ENCODE measurements at places on chromosomes 4 and X.

GRCh38 chr4:182425302-182425701 lies 182.1 kb downstream of the TENM3 start:
- no peak for DNase-seq

- DNase-seq, result no peak
Observed at GRCh38 chr4:52941450-52941849, 79.3 kb downstream of the RASL11B start.

- DNase-seq, result no peak
Observed at GRCh38 chr4:10736895-10737294, 52.3 kb upstream of the CLNK start.

DNA sequence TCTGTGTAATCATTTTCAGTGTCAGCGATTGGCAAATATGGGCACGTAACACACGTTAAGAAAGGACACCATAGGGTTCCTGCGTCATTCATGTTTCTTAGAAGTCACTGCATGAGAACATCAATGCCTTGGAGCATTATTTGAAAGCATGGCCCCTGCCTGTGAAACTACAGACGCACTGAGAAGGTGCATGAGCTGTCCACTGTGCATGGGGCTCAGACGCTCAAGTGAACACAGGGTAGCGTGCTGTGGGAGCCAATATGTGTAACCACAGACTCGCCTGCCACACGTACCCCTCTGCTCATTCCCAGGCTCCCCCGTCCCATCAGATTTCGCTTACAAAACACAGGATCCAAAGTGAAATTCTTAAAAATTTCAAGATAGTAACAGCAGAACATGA lies 6.5 kb downstream of the PPP2R2C start:
- DNase-seq, result no peak

DNA sequence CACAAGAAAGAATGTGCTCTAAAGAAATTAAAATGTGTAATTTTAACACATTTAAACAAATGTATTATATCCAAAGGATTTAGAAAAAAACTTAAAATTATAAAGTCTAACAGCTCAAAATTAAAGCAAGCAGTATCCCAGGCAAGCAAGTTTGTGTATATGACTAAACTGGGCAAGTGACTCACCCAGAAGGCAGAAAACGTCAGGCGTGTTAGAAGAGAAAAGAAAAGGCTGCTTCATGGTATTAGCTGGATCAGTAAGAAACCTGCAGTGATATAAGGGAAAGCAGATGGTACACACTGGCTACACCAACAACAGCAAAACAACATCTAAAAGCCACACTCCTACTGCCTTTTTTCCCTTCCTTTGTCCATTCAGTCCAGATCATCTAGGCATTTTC lies 250.6 kb upstream of the NDST3 start:
- no peak for DNase-seq

GRCh38 chr4:38230821-38231563 lies 270.8 kb downstream of the PTTG2 start:
- no peak for DNase-seq

DNA sequence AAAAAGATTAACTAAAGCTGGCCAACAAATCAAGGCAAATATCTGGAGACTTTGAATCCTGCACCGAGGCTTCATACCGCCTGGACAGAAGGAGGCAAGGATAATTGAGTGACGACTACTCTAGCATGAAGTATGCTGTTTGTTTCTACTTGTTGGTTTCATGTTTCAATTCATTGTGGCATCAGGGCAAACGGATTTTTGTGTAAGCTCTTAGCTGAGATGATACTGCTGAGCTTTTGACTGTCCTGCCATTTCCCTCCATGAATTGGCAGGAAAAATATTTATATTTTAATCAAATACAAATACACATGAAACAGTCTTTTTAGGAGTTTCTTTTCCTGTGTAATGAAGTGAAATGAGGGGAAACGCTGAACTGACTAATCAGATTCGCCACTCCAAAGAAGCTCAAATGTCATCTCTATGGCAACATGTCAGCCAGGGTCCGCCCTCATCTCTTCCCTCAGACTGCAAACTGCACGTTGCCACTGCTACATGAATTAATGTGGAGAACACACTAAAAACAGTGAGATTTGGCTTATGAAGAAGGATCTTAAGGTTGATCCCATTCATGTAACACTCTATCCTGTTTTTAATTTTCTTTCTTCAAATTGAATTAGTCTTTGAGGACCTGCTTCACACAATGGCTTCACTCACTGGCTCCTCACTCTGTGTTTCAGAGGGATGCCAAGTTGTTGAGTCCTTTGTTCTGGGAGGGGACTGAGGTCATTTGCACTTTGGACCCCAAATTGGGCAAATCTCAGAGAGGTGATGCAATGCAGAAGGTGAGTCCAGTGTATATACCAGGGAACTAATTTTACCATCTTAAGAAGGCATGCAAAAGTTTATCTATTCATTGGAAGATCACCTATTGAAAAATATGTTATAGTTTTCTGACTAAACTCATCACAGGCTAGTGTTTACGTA lies 149.6 kb upstream of the MID1 start:
- DNase-seq, result peak; percentile 52

- DNase-seq, result peak; percentile 6
Observed at GRCh38 chr4:179095585-179096221, 1653.5 kb upstream of the AGA start.

GRCh38 chr4:140137671-140138070 lies 16.3 kb downstream of the MAML3 start:
- DNase-seq, result no peak

GRCh38 chrX:148600581-148600980 lies 100.2 kb downstream of the AFF2 start:
- no peak for DNase-seq

DNA sequence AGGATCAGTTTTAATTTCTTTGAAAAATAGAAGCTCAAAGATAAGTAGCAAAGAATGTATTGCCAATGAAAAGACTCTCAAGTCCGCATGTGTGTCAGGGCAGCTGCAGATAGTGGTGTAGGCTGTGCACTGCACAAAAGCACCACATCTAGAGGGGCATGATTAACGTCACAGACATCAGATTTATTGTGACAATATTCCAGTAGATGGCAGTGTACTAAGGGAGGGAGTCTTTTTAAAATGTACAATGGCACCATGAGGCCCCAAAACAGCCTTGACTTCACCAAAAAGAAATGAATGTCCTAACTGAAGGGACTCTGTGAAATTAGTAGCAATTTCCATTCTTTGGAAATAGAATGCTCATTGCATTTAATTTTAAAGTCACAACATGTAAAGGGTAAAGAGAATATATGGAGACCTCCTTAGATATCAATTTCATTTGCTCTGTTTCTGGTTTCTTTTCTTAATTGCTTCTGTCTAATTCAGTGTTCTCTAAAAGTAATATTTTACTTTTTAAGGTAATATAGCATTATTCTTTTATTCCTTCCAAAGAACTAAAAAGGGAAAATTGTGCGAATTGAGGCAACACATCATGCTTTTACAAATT lies 98.4 kb downstream of the ZNF827 start:
- peak; percentile 74 for DNase-seq

DNA sequence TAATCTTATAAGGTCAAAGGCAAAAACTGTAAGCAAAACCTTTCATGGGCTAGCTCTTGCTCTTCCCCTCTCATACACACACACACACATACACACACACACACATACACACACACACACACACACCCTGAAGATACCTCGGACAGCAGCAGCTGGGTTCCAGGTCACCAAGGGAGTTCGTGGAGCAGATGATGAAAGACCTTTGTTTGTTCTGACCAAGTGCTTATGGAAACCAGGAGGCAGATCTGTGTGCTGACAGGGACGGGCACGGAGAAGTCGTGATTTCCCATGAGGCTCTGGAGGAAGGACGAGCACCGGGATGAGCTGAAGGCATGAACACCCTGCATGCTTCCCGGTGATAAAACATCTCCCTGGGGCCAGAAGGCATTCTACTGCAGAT lies 35.4 kb upstream of the CRMP1 start:
- no peak for DNase-seq

DNA sequence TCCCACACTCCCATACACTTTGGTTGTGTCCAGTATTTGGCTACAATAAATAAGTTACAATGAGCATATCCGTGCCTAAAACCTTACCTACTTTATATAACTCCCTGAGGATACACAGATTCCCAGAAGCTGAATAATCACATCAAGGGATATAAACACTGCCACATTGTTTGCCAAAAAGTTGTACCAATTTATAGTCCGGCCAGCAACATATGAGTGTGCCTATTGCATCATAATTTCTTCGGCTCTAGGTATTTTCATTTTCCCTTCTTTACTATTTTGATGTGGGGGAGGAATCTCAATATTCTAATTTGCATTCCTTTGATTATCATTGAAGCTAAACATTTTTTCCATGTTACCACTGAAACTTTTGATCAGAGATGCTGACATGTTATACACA lies 146.4 kb downstream of the PCDH19 start:
- no peak for DNase-seq

DNA sequence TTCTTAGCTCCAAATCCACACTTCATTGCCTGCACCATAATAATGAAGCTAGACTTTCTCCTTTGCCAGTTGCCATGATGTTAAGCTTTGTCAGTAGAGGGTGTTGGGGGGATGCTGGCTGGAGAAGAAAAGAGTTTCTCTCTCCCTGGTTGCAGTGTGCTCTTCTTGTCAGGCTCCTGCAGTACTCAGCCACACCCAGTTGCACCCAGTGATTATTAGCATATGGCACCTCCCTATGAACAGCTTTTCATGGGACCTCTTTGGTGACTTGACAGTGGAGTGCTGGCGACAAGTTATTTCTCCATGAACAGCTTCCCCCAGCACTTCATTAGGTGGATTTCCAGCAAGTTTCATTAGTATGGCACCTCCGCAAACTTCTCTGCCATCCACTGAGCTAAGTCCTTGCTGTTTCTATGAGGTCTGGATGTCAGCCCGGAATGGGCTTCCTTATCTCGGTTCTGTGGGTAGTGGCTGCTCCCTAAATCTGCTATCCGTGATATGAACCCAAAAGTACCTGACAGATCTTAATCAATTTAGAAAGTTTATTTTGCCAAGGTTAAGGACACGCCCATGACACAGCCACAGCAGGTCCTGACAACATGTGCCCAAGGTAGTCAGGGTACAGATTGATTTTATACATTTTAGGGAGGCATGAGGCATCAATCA lies 18.8 kb upstream of the OTUD4 start:
- DNase-seq, result no peak

- DNase-seq, result no peak
Observed at GRCh38 chr4:184287697-184288255, 70.1 kb upstream of the ENPP6 start.

DNA sequence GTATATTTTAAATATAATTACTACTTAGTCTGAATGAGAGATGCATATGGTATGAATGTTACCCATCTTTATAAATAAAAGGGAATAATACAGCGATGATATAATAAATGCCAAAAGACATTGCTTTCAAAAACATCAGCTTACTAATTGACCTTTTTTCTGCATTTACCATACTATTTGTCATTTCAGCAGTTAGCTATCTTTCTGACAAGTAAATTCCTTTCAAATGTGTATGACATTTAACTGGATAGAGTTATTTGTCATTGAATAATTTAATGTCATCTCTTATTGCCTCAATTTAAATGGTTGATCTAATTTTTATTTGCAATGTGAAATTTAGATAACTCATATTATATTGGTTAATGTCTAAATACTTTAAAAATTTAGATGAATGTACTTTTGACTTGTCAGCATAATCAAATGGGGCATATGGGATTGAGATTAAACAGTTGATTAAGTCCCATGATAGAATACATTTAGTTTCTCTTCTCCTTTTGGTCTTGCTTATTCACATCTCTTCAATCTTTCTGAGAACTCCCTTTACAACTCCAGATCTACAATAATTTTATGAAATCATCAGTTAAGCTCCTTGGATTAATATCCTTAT lies 350.9 kb downstream of the PCDH18 start:
- no peak for DNase-seq

GRCh38 chr4:177419434-177419833 lies 22.8 kb downstream of the AGA start:
- no peak for DNase-seq

- DNase-seq, result no peak
Observed at GRCh38 chr4:125116431-125116830, 198.3 kb upstream of the FAT4 start.

- DNase-seq, result no peak
Observed at GRCh38 chr4:122500852-122501501, 44.5 kb upstream of the IL2 start.

- peak; percentile 47 for DNase-seq
Observed at GRCh38 chr4:113849771-113850170, 88.2 kb upstream of the CAMK2D start.

DNA sequence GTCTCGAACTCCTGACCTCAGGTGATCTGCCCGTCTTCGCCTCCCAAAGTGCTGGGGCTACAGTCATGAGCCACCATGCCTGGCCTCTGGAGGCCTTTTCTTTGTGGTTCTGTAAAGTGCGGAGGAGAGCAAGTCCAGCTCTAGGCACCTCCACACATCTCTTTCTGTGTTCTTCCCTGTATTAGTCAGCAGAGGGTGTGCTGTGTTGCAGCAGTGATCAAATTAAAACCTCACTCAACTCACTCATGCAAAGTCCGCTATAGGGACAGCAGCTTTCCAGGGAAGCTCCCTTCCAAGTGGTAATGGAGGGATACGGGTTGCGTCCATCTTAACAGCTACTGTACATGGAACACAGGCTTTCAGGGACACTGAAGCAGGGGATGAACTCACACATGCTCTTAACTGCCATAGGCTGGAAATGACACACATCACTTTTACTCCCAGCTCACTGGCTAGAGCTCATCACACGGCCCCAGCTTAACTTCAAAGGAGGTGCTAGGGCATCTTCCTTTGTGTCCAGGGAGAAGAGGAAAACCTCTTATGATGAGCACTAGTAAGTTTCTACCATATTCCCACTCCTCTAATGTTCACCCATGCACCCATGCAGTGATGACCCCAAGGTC lies 36.0 kb upstream of the CCNG2 start:
- no peak for DNase-seq

- DNase-seq, result peak; percentile 49
Observed at GRCh38 chr4:100189820-100190642, at the start of gene DDIT4L. Gene DDIT4L (minus strand): TSS chr4:100190468. CDS start chr4:100189983, 485 bp downstream.

- DNase-seq, result no peak
Observed at GRCh38 chrX:40761762-40762161, 26.4 kb upstream of the MED14 start.

DNA sequence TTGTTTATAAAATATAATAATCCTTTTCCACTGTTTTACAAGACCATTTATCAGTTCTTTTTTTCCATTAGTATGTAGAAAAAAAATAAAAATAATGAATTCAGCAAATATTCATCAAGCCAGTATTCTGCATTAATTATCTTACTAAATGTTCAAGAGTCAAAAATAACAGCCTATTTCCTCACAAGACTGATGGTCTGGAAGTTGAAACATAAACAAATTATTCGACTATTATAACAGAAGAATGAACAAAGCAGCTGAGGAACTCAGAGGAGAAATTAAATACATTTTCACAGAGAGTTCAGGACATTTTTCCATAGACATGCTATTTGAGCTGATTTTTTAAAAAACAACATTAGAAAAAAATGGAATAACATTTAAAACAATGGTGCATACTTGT lies 2594.8 kb downstream of the ARAP2 start:
- no peak for DNase-seq

DNA sequence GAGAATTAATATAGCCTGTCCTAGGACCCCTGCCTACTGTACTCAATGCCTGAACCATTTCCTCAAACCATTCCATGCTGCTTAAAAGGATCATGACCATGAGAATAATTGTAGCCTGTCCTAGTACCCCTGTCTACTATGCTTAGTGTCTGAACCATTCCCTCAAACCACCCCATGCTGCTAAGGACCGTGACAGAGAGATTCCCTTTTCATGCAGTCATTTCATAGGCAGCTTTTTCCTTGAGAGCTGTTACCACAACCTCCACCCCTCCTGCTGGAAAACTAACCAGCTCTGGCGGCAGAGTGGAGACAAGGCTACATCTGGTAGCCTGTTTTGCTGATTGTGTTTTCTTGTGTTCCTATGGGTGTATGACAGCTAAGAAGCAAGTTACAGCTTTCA lies 174.9 kb upstream of the SMARCAD1 start:
- peak; percentile 63 for DNase-seq

Data from myocyte (in vitro differentiated cells).